Naive thymus-derived CD4-positive, alpha-beta T cell (primary cell): ENCODE measurements at places on chromosomes 13 and 19.

DNA sequence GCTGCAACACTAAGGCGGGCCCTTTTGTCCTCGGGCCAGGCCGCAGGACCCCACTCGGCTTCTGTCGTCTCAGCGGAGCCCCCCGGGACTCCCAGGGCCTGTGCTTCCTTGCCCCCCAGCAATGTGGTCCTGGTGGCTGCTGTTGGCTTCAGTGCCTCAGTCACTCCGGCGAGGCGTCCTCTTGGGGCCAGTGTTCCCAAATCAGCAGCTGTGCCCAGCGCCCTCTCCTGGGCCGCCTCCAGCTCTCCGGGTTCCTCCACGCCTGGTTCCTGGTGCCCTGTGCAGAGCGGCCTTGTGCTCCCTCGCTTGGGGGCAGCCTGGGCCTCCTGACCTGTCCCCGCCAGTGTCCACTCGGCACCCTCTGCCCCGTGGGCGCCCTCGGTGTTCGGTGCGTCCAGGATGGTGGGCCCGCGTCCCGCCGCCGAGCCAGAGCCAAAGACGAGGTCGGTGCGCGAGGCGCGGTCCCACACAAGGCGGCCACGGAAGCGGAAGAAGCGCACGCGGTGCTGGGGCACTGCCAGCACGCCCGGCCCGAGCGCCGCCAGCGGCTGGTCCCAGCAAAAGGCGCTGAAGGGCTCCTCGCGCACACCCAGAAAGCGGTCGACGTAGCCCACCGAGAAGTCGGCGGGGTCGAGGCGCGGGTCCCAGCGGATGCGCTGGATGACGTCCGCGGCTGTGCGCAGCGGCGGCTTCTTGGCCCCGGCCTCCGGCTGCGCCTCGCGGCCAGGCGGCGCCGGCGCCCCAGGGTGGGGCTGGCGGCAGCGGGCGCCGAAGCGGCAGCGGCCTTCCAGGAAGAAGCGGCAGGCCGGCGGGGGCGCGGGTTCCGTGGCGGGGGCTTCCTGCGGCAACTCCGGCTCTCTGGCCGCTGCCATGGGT is 685 bp downstream of the LENG9 start:
- H3K27me3 ChIP-seq: peaks cover 2% of the 10 kb centered on the region
- peaks cover 23% of the 10 kb centered on the region for H3K4me1 ChIP-seq
- H3K4me3 ChIP-seq: peak overlapping the region; percentile 88
- peaks cover 20% of the 10 kb centered on the region for H3K36me3 ChIP-seq

GRCh38 chr13:23580684-23581060 is 10.5 kb downstream of the TNFRSF19 start:
- H3K27ac ChIP-seq: no peak overlapping the region
- H3K4me3 ChIP-seq: no peak overlapping the region
- DNase-seq: no peak

DNA sequence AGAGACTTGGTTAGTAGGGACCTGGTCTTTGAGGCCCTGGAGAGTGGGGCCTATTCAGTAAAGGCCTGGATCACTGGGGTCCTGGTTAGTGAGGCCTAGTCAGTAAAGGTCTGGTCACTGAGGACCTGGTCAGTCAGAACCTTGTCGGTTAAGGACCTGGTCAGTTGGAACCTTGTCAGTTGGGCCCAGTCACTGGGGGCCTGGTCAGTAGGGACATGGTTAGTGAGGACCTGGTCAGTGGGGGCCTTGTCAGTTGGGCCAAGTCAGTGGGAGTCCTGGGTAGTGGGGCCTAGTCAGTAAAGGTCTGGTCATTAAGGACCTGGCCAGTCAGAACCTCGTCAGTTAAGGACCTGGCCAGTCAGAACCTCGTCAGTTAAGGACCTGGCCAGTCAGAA is 43.2 kb upstream of the TPM4 start:
- no peak overlapping the region for H3K27ac ChIP-seq
- H3K4me1 ChIP-seq: no peaks in the 10 kb centered on the region
- no peaks in the 10 kb centered on the region for H3K27me3 ChIP-seq
- DNase-seq: no peak
- no peaks in the 10 kb centered on the region for H3K36me3 ChIP-seq

DNA sequence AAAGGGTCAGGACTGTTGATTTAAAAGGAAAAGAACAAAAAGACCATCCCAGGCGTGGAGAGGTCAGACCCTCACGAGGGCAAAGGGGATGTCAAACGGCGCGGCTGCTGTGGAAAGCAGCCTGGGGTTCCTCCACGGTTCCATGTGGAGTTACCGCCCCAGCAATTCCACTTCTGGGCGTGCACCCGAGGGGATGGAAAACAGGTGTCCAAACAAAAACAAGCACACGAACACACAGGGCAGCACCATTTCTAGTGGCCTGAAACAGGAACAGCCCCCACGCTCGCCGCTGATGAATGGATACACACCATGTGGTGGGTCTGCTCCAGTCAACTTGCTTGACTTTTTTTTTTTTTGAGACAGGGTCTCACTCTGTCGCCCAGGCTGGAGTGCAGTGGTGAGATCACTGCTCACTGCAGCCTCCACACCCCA is 11.2 kb downstream of the AP3D1 start:
- H3K4me1 ChIP-seq: peaks cover 4% of the 10 kb centered on the region
- no peak overlapping the region for H3K27ac ChIP-seq
- no peak overlapping the region for H3K4me3 ChIP-seq
- H3K36me3 ChIP-seq: peaks cover 7% of the 10 kb centered on the region

DNA sequence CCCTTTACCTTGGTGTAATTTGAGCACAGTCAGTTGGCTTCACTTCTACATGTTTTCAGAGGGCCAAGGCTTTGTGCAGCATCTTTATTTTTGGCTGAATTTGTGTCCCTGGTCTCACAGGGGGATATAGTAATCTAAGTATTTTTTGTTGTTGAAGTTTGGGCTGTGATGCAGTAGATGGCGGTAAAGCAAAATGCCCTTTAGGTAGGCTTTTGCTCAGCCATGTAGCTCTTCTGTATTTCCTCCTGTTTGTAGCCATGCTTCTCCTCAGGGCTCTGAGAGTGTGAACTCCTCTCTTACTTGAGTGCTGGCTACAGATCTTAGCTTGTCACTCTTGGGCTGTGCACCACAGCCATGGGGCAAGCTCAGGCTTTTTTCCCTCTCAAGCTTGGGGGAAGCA is 328.6 kb downstream of the SLITRK5 start:
- DNase-seq: no peak
- no peak overlapping the region for H3K4me3 ChIP-seq
- H3K27ac ChIP-seq: no peak overlapping the region
- H3K4me1 ChIP-seq: no peaks in the 10 kb centered on the region
- no peaks in the 10 kb centered on the region for H3K36me3 ChIP-seq
- H3K27me3 ChIP-seq: no peaks in the 10 kb centered on the region

DNA sequence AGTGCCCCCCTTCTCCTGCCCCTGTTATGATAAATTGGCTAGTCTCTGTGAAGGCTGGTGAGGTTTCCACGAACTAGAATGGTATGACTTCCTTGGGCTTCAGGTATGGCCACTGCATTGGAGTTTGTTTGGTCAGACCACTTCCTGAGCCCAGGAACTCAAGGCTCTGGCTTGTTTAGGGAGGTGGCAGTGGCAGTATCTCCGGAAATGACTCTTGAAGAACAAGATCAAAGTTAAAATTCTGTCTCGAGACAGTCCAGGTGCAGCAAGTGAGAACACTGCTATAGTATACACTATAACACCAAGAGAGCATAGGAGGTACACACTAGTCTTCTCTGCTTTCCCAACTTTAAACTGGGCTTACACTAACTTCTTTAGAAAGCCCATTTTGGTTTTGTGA is 309.1 kb downstream of the KLF12 start:
- H3K4me1 ChIP-seq: peaks cover 22% of the 10 kb centered on the region
- no peaks in the 10 kb centered on the region for H3K36me3 ChIP-seq
- no peak overlapping the region for H3K4me3 ChIP-seq
- no peaks in the 10 kb centered on the region for H3K27me3 ChIP-seq
- H3K27ac ChIP-seq: no peak overlapping the region
- DNase-seq: no peak

- no peak overlapping the region for H3K27ac ChIP-seq
- no peaks in the 10 kb centered on the region for H3K36me3 ChIP-seq
- H3K4me1 ChIP-seq: no peaks in the 10 kb centered on the region
- no peaks in the 10 kb centered on the region for H3K27me3 ChIP-seq
- H3K4me3 ChIP-seq: no peak overlapping the region
- no peak for DNase-seq
These were observed 31.3 kb upstream of the STARD13 start for GRCh38 chr13:33316890-33317289.

GRCh38 chr19:9531933-9532332 is 6.5 kb downstream of the ZNF426 start:
- no peaks in the 10 kb centered on the region for H3K27me3 ChIP-seq
- no peak overlapping the region for H3K4me3 ChIP-seq
- H3K36me3 ChIP-seq: peaks cover 60% of the 10 kb centered on the region
- DNase-seq: no peak
- H3K4me1 ChIP-seq: no peaks in the 10 kb centered on the region

DNA sequence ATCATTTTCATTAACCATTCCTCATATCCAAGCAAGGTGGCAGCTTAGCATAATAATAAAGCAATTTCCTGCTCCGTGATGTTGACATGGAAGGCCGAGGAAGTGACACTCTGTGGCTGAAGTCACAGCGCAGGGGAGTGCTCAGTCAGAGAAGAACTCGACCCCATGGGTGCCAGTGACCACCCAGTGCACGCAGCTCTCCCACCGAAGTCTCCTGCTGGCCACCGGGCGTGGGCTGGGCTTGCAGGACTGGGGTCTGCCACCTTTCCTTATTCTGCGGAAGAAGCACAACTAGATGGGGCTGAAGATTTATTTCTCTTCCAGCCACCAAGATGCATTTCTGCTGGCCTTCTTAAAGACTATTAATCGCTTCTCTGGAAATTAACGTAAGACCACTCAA is 132.1 kb upstream of the SPACA7 start:
- DNase-seq: no peak
- no peaks in the 10 kb centered on the region for H3K27me3 ChIP-seq
- no peaks in the 10 kb centered on the region for H3K36me3 ChIP-seq
- H3K27ac ChIP-seq: no peak overlapping the region
- no peaks in the 10 kb centered on the region for H3K4me1 ChIP-seq
